Activated T-helper 1 cell treated with anti-CD3 and anti-CD28 coated beads, Interleukin-12 subunit alpha, Interleukin-12 subunit beta, Interleukin-2, Interleukin-4 antibody, amounts not matched to agents 30 ng/mL and 10 ng/mL and 1 ng/mL, durations not matched to agents 14 hours and 24 hours and 36 hours (primary cell): ENCODE measurements at places on chromosomes 5 and 9. TPM values are rescaled to one million over a fixed set of nuclear protein-coding genes. Genes with fewer than 3 reads are reported as not detected.

DNA sequence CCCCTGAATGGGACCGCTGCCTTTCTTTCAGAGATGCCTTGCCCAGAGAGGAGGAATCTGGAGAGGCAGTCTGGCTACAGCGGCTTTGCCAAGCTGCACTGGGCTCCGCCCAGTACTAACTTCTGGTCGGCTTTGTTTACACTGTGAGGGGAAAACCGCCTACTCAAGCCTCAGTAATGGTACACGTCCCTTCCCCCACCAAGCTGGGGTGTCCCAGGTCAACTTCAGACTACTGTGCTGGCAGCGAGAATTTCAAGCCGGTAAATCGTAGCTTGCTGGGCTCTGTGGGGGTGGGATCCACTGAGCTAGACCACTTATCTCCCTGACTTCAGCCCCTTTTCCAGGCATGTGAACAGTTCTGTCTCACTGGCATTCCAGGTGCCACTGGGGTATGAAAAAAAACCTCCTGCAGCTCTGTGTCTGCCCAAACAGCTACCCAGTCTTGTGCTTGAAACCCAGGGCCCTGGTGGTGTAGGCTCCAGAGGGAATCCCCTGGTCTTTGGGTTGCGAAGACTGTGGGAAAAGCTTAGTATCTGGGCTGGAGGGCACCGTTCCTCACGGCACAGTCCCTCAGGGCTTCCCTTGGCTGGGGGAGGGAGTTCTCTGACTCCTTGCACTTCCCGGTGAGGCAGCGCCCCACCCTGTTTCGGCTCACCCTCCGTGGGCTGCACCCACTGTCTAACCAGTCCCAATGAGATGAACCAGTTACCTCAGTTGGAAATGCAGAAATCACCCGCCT lies 171.2 kb downstream of the CWC27 start:
- DNase-seq = no peak

- DNase-seq = no peak
These were observed 31.6 kb downstream of the SLC6A7 start for GRCh38 chr5:150221471-150221870.

- DNase-seq = peak; percentile 31
These were observed 1.6 kb downstream of the CSNK1A1 start for GRCh38 chr5:149549461-149550267.

The SEMA5A gene
- total RNA-seq = 0.12 TPM in 1 of 2 replicates, not detected in the other

The WHRN gene
- 2.2 and 2.4 TPM in 2 replicates for total RNA-seq

The GFPT2 gene
- 1.1 and 1.4 TPM in 2 replicates for total RNA-seq

DNA sequence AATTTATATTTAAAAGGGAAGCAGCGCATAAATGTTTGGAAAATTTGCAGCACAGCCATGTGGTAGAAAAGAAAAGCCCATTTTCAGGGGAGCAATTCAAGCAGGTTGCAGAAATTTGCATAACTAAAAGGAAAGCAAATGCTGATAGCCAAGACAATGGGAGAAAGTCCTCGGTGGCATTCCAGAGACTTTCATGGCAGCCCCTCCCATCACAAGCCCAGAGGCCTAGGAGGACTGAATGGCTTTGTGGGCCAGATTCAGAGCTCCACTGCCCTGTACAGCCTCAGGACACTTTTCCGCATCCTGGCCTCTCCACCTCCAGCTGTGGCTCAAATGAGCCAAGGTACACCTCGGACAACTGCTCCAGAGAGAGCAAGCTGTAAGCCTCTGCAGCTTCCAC lies 462.9 kb downstream of the CDK5RAP2 start:
- DNase-seq = no peak

The CDH18 gene
- not detected in 2 replicates for total RNA-seq

The TAF11L13 gene
- not detected in 2 replicates for total RNA-seq

The SLC46A2 gene
- not detected in 2 replicates for total RNA-seq

GRCh38 chr9:114452219-114453165 lies 52.8 kb downstream of the WHRN start:
- DNase-seq = no peak

- DNase-seq = no peak
These were observed 21.0 kb upstream of the PPP2CA start for GRCh38 chr5:134246771-134247427.

- DNase-seq = no peak
These were observed 28.0 kb downstream of the ABO start for GRCh38 chr9:133246991-133247390.

DNA sequence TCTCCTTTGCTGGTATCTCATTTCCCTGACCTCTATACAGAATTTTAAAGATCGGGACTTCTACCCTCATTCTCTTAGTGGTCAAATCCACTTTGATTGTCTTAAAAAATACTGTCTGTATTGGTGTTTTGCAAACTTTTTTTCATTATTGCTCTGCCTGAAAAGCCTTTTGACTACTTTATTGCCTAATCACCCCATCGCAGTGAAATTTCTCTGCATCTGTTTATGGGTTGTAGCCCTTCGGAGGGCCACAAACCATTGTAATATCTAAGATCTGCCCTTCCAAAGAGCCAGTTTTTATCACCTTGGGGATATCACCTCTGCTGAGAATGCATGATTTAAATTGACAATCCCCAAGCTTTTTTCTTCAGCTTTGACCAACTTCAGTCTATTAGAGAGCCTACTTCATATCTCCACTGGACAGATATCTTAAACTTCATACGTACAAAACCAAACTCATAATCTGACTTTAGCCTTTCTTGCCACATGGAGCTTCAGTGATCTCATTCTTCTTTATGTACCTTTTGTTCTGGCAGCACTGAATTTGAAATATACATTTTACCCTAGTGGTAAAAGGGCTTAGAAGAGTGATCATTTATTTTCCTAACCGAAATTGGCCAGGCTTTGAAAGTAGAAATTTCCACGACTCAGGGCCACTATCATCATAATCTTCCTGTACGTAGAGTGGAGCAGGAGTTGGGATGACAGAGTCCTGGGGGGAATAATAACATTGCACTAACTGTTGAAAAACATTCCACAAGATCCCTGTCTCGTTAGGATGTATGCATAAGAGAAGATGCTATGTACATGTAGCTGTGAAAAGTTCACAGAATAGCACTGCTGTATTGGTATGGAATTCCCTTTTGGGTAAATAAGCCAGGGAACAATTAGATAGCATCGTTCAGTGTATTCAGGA lies 21.4 kb downstream of the KIF2A start:
- no peak for DNase-seq

The TPPP gene
- total RNA-seq = not detected in 2 replicates
